GDM1 (cell line): ENCODE measurements at places on chromosomes 2 and 18.

DNA sequence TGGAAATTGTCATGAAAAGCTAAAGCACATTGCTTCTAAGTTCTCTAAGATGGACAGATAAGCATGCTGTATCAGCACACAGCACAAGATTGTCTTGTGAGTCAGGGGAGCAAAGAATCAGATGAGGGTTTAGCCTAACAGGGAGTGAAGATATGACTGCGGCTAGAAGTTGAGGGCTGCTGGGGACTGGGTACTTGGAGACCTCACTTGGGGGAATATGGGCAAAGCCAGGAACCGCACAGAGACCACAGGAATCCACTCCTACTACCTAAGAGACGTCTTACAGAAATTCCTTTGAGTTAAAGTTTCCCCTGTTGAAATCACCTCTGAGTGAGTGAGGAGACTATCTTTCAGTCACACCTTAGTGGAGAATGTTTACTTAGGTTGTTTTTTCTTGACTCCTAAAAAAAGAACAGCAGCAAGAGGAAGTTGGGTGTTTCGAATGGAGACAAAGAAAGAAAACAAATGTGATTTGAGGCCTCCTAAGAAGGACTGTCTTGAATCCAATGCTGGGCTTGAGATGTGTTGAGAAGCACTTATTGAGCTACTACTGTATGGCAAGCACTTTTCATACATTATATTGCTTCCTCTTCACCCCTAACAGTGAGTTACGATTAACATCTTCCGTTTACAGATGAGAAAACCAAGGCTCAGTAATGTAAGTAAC is 100.7 kb downstream of the ANKRD44 start:
- peak; percentile 45 for DNase-seq

DNA sequence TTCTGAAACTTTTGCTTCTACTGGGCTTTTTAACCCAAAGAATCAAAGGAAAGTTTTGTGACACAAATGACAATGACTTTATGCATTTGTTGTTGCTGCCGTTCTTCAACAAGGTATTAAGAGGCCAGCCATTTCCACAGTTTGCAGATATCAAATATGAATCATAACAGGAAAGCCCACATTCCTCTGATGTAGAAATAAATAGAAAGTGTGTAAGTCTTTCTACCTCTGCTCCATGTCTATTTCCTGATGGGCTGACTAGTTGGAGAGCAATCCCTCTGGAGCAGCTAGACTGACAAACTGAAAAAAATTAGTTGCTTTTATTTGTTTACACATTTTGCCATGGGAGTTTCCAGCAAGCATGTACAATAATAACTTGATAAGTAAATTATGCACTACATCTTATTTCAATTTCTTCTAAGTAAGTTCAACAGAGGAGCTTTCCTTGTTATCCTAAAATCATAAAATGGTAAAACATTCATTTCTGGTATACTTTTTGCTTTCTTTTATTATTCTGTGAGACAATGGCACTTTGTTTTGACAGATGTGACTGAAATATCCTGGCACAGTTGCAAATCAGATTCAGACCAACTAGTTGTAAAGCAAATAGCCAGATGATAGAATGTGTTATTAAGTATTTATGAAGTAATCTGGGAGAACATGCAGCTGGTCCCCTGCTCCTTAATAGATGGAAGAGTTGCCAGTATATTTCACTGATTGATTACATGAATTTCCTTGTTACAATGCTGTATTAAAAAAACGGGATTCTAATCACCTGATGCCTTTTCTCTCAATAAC is 266.7 kb downstream of the METTL4 start:
- no peak for DNase-seq

DNA sequence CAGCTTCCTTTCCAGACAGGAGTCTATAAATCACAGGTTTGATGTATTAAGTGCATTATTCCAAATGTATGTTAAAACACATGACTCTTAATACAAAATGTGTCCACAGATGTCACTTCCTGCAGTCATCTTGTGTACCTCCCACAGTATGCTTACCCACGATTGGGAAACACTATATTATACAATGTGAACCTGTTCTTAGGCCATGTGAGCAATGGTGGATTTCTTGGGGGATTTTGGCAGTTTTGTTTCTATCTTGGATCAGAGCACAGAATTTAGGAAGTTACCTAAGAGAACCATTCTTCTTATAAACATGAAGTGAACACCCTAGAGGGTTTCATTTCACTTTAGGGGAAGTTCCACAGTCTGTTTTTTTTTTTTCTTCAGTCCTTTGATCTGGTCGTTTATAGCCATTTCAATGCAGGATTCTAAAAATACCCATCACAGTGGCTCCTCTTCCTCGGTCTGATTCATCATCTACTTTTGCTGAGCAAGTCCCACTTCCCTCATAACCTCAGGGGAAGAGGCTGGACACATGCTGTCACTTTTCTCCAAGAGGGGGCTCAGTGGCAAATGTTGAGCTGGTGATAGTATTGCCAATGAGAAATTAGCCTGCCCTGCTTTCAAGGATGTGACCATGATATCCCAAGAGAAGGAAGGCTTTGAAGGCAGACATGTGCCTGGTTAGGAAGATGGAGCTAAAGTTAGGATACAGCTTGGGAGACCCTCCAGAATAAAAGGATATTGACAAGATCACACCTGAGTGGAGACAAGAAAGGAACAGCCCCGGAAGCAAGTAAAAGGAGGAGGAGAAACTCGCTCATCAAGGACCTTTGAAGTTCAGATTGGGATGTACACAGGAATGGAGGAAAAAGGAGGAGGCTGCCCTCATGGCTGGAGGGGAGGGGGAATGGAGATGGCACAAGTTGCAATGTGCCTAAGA is 22.6 kb downstream of the PLEK start:
- no peak for DNase-seq

DNA sequence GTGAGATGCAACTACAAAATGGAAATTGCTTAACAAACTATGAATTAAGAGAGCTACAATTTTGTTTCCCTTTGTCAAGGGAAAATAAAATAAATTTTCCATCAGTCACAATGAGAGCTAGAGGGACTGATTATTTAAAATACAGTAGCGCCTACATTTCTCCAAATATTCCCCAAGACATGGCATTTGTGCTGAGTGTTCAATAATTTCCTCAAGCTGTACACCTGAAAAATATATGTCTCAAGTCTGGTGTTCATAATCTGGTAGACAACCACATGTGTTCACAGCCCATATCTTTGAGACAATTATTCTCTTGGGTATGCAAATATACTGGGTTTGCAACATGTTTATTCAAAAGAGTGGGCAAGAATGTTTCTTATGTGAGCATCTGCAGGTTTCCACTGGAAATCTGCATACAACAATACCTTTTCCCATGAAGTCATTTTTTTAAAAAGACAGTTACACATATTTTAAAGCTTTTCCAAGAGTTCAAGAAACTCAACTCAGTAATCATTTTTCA is 240.1 kb upstream of the VRK2 start:
- no peak for DNase-seq

DNA sequence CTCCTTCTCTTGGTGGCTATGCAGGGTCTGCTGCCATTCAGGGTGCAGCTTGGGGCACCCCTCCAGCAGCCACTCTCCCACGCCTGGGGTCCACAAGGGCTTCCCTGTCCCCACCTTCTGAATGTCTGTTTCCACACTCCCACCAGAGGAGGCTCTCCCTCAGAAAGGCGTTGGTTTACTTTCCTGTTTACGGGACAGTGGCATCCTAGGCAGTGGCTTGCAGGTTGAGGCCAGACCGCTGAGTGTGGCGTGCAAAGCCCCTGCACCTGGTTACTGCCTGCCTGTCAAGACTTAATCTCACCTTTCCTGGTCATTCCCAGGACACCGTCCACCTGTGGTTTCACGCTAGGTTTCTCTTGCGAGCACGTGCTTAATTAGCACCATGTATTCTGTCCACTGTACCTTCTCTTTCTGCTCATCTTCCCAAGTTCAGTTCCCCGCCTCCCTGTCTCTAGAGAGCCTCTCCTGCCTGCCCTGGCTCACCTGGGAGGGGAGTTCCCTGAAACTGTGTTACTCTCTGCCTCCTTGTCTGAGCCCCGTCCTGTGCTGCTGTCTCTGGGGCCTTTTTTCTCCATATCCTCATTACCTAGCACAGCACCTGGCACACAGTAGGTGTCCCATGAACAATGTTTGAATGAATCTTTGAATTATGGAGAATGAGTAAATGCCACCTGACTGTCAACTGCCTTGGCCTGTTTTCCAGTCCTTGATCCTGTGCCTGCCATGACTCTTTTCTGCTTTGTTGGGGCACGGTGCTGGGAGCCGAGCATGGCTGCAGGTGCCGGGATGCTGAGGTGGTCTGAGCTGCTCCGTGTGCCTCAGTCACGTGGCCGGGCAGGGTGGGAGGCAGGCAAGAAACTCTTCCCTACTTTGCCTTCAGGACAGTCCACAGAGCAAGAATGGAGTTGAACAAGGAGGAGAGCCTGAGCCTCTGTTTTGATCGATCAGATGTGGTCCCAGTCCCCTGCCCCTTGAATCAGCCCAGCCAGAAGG is 56.4 kb downstream of the ARHGEF4 start:
- no peak for DNase-seq

GRCh38 chr2:132678483-132678882 is 8.5 kb upstream of the LYPD1 start:
- no peak for DNase-seq

GRCh38 chr18:69261406-69261805 is 139.3 kb upstream of the DOK6 start:
- no peak for DNase-seq

DNA sequence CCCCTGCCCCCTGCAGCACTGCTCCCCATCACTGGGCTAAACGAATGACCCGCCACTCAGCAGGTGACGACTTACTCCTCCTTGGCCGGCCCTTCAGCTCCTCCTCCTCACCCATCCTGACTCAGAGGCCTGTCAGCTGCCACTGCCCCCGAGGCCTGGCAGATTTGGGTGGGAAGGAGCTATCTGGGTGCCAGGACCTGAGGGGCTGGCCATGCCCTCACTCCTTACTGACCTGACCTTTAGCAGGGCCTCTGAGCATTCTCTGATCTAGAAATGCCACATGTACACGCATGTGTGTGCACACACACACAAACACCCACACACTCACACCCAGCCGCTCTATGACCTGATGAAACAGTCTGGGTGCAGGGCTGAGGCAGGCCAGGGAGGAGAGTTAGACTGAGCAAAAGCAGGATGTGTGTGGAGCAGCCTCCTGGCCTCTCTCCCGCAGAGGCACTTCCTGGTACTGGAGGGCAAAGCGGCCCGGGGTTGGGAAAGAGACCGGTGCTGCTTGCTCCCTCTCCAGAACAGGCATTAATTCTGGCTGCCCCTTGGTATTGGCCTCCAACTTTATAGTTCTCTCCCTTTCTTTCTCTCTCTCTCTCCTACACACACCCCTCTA is 68.0 kb downstream of the ZFP36L2 start:
- peak; percentile 41 for DNase-seq

DNA sequence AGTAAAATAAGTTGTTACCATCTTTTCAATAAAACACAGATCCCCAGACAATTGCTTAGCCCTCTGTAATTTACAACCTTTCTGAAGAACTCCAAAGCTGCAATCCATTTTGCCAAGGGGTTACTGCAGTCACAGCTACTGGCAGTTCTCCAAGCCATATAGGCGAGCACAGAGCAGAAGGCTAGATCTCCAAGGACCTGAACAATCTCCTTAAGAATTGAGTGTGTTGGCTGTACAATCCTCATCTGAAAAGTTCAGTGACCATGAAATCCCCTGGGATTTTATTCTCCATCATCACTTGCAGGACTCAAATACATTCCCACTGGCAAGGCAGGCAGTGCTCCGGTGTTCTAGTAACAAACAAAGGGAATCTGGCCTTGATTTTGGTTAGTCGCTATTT is 103.9 kb upstream of the LRP1B start:
- DNase-seq = no peak

GRCh38 chr2:210527286-210527685 is 29.1 kb upstream of the CPS1 start:
- DNase-seq = no peak

- no peak for DNase-seq
Measured at GRCh38 chr18:63378919-63379638, 12.1 kb upstream of the KDSR start.

GRCh38 chr2:190467575-190468083 is 59.5 kb downstream of the MFSD6 start:
- no peak for DNase-seq

GRCh38 chr2:112807233-112807807 is 23.0 kb upstream of the IL1A start:
- DNase-seq = no peak

DNA sequence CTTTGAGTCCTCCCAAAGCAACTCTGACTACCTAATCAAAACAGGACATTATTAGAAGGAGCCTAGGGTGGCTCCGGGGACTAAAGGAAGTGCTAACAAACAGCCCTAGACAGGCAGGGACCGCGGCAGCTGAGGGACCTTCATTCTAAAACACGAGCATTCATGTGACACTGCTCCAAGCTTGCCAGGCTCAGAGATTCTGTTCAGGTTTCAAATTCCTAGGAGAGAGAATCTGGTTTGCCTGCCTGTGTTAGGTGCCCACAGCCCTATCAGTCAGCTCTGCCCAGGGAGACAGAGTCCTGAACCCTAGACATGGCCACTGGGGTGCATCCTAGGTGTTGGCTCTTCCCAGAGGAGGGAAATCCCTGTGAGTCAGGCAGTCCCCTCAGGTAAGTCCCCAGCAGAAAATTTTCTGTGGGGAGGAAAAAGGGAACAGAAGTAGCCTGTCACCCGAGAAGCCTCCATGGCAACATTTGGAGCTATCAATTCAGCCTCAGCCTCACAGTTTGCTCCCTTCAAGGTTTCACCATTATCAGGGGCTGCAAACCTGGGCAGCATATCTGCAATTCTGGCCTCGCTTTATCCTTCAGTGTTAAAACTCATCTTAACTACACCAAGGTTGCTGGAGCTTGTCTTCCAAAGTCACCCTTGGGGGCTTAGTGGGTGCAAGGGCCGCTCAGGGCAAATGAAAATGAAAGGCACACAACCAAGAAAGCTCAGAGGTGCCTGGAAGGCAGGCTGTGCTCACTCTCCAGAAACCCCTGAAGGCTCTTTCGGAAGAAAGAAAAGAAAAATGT is 28.6 kb downstream of the PCBP1 start:
- DNase-seq = no peak

- no peak for DNase-seq
Measured at GRCh38 chr18:22469926-22470247, 52.2 kb upstream of the CTAGE1 start.

DNA sequence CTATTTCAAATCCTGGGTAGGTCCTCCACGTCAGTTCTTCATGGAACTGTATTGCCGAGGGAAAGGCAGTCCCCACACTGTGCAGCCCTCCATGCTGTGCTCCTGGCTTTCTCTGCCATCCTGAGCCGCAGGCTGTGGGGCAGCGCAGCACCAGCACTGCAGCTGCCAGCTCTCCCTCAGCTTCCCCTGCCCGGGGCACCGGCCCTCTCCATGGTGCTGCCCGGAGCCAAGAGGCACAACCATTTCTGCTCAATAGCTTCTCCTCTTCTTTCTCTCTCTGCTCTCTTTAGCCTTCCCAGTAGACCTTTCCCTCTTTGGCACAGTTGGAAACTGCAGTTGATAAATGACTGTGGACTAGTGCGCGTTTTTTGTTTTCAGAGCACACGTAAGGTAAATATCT is 12.1 kb downstream of the ANKRD23 start:
- DNase-seq = no peak

- DNase-seq = no peak
Measured at GRCh38 chr2:187009483-187010239, 160.7 kb upstream of the ZSWIM2 start.

GRCh38 chr2:99821572-99821971 is 320.8 kb downstream of the AFF3 start:
- no peak for DNase-seq
